Activated CD4-positive, alpha-beta T cell treated with anti-CD3 and anti-CD28 coated beads for 36 hours (primary cell): ENCODE measurements at places on chromosomes 4 and X.
A peak's percentile ranks its signal among the peaks of the same experiment; 100 is the strongest.

DNA sequence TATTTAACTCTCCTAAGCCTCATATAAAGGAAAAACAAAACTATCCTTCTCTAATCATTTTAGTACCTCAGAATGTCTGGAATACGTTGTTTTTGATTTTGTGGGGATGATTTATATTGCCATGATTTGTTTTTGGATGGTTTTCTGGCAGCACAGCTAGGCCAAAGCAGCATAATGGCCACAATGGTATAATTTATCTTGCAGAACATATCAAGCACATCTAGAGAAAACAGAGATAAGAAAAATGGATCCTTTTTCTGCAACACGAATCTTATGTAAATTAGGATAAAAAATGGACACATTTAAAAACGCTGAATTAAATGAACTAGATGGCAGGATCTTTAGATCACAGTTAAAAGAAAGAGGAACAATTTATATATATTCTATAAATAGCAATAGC, 269.9 kb upstream of the FAT4 start:
- DNase-seq = no peak

- peak; percentile 16 for DNase-seq
Observed at GRCh38 chr4:101345271-101345595, 2.1 kb downstream of the PPP3CA start.

GRCh38 chr4:167177925-167178324, 56.4 kb downstream of the SPOCK3 start:
- DNase-seq = no peak

- no peak for DNase-seq
Observed at GRCh38 chrX:54067766-54068165, 23.5 kb upstream of the PHF8 start.

DNA sequence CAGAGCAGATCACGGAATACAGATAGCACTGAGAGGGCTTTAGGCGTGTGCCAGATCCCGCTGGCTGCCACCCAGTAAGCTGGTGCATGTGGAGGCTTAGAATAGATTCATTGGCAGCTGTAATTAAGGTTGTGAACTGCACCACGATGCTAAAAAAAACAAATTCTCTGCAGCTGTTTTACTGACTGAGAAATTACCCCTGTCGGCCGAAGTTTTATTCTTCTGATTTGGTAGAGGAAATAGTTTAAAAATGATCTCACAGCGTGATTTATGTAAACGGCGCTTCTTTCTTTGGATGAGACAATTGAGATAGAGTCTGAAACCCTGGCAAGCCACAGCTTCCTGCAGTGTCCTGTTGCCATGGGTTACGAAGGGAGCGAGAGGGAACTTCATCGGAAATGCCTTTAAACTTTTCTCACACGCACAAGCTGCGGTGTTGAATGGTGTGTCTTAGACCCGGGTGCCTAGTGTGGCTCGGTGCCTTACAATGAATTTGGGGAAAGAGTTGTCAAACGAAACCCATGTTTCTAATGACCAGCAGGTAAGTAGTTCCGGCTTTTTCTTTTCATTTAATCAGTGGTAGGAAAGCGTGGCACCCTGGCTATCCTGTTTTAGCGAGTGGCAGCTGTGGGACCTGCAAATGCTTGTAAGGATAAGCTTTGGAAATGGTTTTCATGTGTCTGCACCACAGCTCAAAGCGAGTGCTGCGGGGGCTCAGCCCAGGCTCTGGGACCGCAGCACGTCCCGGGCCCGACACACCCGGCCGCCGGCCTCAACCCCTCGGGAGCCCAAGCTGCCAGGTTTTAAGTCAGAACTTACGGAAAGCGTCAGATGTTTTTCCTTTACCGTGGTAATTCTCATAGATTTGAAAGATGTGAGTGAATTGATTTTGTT, 71.7 kb upstream of the HGFAC start:
- DNase-seq = peak; percentile 64

DNA sequence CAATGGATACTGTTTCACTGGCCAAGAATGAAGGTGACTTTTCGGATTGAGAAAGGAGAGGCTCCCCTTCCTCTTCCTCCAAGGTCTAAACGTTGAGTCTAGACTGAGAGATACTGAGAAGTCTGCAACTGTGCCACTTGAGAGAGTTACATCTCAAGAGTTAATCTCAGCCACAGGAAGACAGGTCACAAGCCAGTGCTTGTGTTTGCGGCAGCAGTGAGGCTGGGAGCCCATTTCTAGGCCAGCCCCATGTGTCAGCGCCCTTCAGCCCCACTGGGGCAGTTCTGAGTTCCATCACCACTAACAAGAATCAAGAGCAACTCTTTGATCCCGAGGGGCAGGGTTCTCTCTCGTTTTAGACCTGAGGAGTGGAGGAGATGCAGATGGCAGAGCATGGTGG, 7.3 kb upstream of the SEC24D start:
- no peak for DNase-seq

GRCh38 chr4:142901166-142901662, 55.1 kb upstream of the INPP4B start:
- no peak for DNase-seq

DNA sequence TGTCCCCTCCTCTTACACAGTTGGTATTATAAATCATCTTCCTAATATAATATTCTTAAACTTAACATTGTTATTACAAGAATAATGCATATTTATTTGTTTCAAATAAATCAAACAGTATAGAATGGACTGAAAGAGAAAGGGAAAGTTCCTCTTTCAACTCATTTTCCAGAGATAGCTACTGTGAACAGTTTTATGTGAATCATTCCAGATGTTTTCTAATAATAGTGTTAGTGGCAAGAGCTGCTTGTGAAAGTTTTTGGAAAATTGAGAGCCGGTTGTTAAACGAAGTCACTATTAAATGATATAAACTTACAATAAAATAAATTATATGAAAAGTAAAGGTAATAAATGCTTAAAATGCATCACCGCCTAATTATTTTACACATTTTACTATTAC, 14.6 kb downstream of the TMSB4X start:
- DNase-seq = no peak
